ENCODE measurements at places on chromosomes 1 and 21.

GRCh38 chr1:20051218-20051829, 18.7 kb upstream of the PLA2G5 start:
- no peak for DNase-seq

- no peak for DNase-seq
Observed at GRCh38 chr1:182147136-182147820, 85.8 kb upstream of the ZNF648 start.

- no peak for DNase-seq
Observed at GRCh38 chr1:31413405-31414001, 490 bp downstream of the SERINC2 start.

DNA sequence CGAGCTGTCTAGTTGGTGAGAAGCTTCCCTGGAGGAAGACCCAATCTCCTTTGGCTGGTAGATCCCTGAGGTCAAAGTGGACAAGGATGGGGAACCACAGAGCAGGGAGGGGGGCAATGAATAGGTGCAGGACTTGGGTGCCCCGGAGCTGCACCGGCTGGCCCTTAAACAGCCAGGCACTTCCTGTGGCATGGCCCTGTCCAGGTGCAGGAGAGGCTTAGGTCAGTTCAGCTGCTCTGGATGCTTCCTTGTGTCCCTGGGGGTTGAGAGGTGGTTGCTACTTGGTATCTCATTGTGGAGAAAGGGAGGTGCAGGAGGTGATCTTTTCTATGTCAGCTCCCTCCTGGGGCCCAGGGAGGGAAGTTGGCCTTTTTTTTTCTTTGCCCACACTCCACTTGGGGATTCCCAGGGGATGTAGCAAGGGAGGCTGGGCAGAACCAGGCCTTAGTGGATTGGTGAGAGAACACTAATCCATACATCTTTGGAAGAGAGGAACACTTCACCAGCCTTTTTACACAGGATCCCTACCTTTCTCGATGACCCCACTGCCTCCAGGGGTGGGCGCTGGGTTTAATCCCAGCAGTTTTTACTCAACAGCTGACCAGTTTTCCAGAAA, 1.2 kb upstream of the ST3GAL3 start:
- no peak for DNase-seq

GRCh38 chr21:31172328-31172727, 134.1 kb upstream of the KRTAP19-8 start:
- no peak for DNase-seq

DNA sequence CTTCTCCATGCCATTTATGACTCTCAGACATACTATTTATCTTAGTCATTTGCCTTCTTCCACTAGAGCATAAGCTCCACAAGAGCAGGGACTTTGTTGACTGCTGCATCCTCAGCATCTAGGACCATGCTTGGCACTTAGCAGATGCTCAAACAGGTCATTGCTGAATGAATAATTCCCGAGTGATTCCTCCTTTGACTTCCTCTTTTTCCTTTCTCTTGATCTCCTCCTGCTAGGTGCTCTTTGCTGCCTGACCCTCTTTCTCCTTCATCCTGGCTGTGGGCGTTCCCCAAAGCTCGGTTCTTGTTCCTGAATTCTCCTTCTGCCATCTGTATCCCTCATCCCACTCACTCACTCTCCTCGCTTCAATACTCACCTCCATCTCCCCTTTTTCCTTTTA, 23.5 kb downstream of the SYT6 start:
- DNase-seq = no peak

DNA sequence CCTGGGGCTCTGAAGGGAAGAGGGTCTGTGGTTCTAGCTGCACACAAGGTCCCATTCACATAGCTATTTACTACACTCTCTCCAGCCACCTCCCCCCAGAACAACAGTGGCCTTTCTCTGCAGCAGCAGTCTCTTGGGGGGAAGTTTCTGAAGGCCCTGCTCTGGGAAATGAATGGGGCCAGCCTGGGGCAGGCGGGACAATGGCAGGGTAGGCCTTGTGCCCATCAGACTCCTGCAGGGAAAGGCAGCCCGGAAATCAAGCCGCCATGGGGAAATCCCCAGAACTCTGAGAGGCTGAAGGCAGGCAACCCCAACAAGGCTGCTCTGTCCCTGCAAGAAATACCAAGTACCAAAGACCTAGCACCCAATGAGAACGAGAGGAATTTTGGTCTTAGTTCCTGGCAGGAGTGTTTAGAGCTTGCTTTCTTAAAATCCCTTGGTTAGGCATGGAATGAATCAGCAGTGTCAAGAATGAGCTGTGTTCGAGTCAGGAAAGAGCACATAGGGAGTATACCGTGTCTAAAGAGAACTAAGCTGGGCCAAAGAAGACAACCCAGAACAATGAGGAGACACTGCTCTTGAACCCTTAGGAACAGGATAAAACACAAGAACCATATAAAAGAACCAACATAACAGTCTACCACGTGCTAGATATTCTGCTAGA, 11.3 kb downstream of the ARHGEF11 start:
- no peak for DNase-seq

DNA sequence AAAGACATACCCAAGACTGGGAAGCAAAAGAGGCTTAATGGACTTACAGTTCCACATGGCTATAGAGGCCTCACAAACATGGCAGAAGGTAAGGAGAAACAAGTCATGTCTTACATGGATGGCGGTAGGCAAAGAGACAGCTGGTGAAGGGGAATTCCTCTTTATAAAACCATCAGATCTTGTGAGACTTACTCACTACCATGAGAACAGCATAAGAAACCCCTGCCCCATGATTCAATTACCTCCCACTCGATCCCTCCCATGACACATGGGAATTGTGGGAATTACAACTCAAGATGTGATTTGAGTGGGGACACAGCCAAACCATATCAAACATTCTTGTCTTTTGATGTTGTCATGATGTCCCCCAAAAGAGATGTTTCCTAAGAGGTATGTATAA, 103.3 kb downstream of the DUSP10 start:
- no peak for DNase-seq

DNA sequence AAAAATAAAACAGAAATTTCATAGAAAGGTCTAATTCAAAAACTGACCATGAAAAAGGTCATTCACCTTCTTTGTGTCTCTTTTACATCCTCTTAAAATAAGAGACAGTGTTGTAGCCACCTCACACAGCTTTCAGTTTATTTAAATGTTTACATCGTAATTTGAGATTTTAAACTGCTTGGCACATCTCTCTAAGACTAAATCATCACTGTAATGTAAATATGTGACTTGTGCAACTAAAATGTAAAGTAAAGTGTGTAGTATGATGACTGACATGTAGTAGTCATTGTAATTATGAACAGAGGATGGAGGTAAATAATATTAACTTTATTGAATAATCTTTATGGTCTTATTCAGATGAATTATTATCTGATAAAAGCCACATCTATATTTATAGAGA, 283.9 kb downstream of the KCNT2 start:
- no peak for DNase-seq

GRCh38 chr1:28509705-28510272, 3.9 kb downstream of the RCC1 start:
- DNase-seq = no peak

- no peak for DNase-seq
Observed at GRCh38 chr1:67257173-67257535, 50.5 kb upstream of the IL12RB2 start.

DNA sequence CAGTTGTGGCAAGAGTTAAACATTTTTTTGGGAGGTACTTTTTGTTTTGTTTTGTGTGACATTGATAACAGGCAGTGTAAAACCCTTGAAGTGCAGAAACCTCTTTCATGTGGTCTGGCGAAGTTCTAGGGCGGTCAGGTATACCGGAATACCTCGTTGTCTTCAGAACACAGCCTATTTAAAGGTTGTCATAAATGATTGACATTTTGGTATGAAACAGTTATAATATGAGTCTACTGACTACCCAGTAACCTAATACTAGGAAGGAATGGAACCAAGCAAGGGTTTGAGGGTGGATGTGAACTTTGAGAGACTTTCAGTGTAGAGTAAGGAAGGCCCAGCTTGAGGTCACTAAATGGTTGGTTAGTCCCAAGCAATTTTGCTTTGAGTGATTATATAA, 40.5 kb downstream of the PATJ start:
- DNase-seq = peak; percentile 16

GRCh38 chr1:118983558-118984041, 4.5 kb downstream of the TBX15 start:
- no peak for DNase-seq

DNA sequence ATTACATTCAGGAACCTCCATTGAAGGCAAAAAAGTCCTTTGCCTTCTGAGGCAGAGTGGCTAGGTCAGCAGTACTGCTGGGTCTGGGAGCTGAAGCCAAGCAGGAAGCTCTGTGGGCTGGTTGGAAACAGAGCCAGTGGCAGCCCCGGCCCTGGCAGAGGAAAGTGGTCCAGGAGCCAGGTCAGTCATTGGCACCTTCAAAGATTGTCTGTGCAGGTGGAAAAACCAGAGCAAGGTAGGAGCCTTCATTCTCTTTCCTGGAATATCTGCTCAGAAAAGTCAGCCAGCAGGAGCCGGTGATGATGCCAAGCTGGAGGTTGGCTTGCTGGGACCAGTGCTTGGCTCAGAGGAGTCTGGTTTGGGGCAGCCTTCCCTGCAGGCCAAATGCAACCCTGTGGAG, 12.5 kb upstream of the DISP3 start:
- no peak for DNase-seq

DNA sequence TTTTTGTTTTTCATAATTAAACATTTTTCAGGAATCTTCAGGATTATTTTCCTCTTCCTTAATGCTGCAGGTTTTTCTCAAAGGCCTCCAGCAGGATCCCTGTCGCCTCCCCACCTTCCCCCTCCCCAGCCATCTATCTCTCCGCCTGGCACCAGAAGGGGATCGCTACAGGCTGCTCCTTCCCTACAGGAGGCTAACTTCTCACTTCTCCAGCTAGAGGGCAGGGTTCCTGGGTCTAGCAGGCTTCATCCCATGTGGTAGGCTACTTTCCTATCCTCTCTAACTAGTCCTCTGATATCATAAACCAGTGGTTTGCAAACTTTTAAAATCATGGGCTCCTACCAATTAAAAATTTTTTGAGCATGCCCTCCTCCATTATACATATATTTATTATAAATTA, 104.1 kb downstream of the KCNN3 start:
- DNase-seq = no peak

DNA sequence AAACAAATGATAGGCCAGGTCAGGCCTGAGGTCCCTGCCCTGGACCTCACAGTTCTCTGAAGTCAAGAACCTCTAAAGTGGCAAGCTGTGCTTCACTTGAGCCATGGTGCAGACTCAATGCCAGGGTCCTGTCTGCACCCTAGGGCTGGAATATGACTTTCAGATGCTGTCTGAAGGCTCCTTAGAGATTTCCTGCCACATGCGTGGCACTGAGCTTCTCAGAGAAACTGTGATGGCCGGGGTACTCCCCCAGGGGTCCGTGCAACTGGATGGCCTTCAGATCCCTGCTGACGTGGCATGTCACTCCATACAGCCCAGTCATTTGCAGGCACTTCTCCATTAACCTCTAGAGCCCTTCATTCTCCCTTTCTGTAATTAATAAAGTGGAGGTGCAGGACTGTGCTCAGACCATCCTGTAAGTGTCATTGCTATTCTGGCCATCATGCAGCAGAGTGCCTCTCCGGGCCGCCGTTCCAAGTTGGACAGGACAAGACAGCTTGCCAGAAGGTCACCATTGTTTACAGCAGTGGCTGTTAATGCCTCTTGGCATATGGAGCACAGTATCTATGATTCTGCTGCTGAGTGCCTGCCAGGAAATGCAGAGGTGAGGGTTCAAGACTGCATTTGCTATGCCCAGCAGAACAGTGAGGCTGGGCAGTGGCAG, 205.1 kb upstream of the COA6 start:
- DNase-seq = no peak

GRCh38 chr1:228091084-228091483, 8.6 kb downstream of the ARF1 start:
- no peak for DNase-seq

GRCh38 chr1:220325306-220325995, 53.2 kb upstream of the RAB3GAP2 start:
- DNase-seq = no peak

GRCh38 chr1:67570486-67571143, 114.4 kb upstream of the GADD45A start:
- no peak for DNase-seq

- DNase-seq = no peak
Observed at GRCh38 chr1:160208557-160209320, 3.6 kb downstream of the PEA15 start.

GRCh38 chr1:40479156-40479555, 2.1 kb downstream of the ZFP69 start:
- no peak for DNase-seq

DNA sequence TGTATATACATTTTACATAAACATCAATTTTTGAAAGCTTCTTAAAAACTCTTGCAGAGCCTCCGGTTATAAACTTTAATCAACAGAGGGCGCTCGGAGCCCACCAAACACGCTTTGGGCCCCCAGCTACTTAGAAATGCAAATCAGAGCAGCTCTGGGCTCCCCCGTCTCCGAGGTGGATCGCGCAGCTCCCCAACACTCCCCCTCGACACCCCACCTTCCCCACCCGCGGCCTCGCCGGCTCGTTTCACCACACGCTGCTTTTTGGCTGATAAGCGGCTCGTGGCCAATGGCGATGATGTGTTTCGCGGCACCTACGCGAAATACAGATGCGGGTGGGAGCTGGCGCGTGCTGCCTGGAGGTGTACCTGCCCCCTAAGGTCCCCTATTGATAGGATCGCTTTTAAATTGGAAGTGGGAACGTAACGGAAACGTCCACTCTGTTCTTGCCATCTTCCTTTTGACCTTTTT, 1.7 kb upstream of the KIF26B start:
- peak; percentile 51 for DNase-seq

DNA sequence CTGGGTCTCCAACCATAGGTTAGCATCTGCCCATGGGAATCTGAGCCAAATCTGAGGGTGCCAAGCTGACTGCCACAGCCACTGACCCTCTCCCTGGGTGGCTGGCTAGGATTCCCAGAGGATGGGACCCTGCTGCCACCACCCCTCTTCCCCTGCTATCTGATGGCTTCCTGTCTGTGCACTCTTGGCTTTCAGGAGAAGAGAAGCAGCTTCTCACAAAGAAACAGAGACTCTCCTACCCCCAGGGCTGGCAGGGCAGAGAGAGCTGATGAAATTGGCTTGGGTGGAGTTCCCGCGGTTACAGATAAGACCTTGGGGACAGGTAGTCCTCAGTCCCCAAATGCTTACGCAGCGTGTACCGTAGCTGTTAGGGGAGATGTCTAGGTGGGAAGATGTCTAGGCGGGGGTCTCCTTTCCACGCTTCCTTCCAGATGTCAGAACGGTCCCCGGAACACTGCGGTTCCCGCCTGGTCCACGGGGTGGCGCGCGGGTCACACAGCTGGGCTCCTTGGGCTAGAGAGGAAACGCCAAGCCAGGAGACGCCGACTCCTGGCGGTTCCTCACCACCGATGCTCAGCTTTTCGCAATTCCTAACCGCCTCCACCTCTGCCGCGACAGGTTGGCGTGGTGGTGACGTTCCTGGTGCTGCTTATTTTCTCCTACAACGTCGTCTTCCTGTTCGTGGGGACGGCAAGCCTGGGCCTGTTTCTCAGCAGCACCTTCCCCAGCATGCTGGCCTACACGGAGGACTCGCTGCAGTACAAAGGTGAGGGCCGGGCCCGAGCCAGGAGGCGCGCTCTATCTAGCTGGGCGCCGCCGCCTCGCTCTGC, 40.1 kb downstream of the ELK4 start:
- peak; percentile 91 for DNase-seq

- no peak for DNase-seq
Observed at GRCh38 chr1:236480758-236481436, 42.9 kb upstream of the LGALS8 start.

GRCh38 chr1:1461721-1462317, 9.7 kb upstream of the ATAD3B start:
- DNase-seq = no peak

GRCh38 chr1:178120088-178120487, 26.2 kb downstream of the RASAL2 start:
- DNase-seq = no peak

- peak; percentile 28 for DNase-seq
Observed at GRCh38 chr1:111275079-111275478, 15.6 kb upstream of the CHIA start.

Measured in stimulated activated CD4-positive, alpha-beta T cell treated with anti-CD3 and anti-CD28 coated beads, Interleukin-12 subunit alpha, Interleukin-12 subunit beta, amount 100 ng/mL, for 24 hours (primary cell).